ENCODE measurements at places on chromosomes 12 and 14.

- no peak for DNase-seq
Measured at GRCh38 chr12:11706509-11707379, 57.3 kb downstream of the ETV6 start.

DNA sequence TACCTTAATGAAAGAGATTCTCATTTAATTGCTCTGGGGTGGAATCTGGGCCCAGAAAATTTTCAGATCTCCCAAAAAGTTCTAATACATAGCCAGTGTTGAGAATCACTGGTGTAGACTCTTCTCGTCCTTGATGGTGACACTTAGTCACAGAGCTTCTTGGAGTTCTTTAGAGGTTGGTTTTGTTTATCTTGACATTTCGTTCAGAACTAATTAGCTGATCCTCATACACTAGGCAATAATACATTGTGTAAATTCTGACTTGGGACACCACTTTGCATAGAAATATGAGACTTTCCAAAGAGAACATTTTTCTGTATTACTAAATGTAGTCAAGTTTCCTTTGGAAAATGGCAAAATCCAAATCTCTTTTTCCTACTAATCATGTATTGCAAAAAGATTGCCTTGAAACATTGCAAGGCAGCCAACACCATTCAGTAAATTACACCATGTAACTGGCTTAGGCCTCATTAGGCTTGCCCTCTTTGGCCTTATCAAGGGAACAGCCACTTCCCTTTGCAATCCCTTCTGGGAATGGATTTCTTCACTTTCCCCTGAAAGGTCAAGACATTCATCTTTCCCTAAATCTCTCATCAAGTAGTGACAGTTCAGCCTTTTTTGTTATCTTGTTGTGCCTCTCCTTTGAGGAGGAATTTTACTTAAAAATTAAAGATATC, 102.2 kb downstream of the PAH start:
- no peak for DNase-seq

GRCh38 chr14:55697414-55697861, 117.4 kb downstream of the KTN1 start:
- no peak for DNase-seq

DNA sequence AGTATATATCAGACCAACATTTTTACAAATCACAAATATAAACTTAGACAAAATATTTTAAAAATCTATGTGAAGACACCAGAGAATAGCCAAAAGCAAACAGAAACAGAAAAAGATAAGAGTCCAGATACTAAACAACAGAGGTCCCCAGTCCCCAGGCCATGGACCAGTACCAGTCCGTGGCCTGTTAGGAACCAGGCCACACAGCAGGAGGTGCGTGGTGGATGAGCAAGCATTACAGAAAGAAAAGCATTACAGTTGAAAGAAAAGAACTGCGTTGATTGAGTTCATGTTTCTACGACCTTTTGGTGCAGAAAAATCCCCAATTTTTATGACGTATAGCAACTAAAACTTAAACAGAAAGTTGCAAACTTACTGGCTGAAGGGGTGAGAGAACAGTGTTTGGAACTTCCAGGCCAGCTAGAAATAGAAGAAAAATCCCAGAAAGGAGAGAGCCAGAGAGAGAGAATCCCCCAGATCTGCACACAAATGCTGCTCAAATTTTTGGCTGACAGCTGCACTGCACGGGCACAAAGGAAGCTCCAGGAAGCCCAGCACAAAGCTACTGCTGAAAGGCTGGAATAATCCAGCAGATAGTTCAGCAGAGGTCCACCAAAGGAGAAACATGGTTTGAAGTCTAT, 159.6 kb upstream of the C14orf180 start:
- DNase-seq, result no peak

DNA sequence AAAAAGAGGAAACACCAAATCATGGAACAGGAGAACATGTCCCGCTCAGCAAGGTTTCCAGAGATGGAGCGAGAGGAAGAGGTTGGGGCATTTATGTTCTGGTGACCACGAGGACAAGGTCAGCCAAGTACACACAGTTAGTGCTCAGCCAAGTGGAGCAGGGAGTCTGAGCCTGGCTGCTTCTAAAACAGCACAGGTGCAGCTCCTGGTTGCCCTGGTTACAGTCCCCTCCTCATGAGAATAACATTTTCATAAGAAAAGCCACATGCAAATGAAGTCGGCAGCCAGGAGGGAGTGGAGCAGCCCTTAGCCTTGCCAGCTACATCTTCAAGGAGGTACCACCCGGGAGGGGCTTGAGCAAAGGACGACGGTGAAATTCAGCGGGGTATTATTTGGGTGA, 81.8 kb downstream of the NOS1 start:
- DNase-seq, result no peak

GRCh38 chr14:105840266-105841021, 314.1 kb downstream of the TMEM121 start:
- DNase-seq, result no peak

- DNase-seq, result no peak
Measured at GRCh38 chr12:91094957-91095356, 16.3 kb downstream of the LUM start.

DNA sequence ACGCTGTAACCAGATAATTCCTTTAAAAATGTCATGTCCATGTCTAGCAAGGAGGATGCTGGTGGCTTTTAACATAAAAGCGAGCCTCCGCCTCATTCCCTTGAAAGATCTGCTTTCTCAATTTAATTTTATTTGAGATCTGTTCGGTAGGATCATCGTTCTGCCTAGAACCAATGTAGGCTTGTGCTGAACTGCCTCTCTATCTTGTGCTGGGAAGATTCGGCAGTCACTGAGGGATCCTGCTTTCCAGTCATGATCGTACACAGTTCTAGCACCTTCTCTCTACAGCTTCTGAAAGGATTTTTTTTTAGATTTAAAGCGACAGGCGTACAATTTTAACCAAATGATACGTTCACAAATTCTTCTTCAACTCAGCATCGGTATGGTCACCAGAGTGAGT, 54.3 kb downstream of the PEBP1 start:
- DNase-seq, result no peak

- DNase-seq, result peak; percentile 26
Measured at GRCh38 chr12:50187084-50187900, 20.1 kb upstream of the CERS5 start.

DNA sequence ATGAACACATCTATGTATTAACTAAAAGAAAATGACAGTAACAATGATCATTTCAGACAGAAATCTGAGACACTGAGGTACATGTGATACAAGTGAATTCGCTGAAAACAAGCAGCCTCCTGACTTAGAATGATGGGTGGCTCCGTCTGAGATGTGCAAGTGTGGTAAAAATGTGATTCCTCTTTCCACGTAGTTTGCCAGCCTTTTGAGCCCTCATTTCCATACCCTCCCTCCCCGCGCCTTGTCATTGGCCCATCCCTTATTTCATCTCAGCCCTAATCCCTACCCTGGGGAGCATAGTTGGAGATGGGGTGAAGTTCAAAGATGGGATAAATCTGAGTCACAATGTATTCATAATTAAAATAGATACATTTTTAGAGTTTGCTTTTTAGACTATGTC, 107.8 kb downstream of the BMP4 start:
- no peak for DNase-seq

DNA sequence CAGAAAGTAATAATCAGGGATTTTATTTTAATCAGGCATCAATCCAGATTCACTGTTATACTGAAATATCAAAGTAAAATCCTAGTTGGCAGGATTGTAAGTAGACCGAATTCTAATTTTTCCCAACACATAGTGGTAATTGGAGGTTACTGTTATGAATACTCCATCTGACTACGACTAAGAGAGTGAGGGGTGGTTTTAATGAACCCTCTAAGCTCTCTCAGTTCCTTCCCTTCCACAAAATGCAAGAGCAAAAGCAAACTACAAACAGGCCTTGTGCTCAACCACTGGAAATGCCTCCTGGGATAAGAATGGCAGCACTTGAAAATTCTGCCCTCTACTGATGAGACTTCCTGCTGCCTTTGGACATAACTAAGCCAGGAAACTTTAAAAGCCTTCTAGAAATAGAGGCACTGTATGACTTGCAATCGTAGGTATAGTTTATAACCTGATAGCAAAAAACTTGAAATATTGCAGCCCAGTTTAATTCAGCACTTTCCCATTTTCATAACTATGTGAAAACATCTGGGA, 184.8 kb downstream of the SLC16A7 start:
- peak; percentile 13 for DNase-seq

- no peak for DNase-seq
Measured at GRCh38 chr12:83313322-83313721, 626.6 kb downstream of the TMTC2 start.

- no peak for DNase-seq
Measured at GRCh38 chr14:60915781-60916180, 65.1 kb downstream of the TRMT5 start.

- no peak for DNase-seq
Measured at GRCh38 chr12:45503899-45504298, 225.6 kb upstream of the ARID2 start.

DNA sequence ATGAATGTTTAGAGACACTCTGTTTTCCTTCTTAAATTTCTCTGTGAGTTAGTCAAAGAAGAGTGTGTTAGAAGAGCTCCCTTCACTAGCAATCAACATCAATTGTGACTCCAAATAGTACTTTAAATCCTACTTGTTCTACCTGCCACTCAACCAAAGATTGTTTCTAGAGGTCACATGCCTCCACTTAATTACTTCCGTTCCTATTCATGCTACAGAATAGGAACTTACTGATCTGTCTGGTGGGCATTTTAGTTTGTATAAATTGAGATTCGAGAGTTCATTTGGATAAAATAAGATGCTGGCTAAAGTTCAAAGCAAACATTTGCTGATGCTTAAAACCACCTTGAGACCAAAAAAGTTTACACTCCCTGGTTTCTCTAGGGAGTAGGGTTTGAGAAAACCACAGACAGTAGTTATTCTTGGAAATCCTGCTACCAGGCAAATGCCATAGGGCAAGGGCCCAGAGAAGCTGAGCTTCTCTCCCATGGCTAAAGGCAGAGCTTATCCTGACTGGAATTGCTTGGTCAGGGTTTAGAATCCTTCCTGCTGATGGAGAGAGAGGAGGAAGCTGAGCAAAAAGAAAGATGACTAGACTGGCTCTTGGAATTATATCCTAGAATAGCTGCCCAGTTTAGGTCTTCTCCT, 389.6 kb upstream of the ATP2B1 start:
- DNase-seq, result no peak

GRCh38 chr14:23405516-23406025, 2.5 kb downstream of the MYH6 start:
- DNase-seq, result no peak

DNA sequence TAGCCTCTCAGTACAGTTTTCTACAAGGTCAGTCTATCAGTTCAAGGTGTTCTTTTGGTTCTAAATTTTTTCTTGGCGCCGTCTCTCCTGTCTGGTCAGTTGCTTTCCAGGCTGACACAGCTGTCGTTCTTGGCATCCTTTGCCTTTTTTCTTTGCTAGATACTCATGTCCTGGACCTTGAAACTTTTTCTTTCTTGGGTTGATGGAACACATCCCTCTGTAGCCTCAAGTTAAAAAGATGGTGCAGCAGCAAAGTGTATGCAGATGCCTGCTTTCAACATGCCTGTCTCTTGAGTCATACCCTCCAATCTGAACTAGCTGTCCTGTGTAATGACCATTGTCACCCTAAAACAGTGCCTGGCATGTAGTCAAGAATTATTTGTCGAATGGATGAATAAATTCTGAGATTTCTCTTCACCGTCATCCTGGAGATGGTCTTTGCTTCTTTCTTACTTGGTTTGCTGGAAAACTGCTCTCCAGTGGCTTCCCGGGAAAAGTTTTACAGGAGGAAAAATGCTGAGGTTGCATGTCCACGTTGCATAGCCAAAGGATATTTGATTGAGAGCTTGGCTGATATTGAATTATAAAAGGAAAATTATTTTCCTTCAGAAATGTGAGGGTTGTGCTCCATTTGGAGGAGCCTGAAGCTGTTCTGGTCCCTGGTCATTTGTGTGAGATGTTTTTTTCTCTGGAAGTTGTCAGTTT, 4.6 kb downstream of the NYNRIN start:
- no peak for DNase-seq

DNA sequence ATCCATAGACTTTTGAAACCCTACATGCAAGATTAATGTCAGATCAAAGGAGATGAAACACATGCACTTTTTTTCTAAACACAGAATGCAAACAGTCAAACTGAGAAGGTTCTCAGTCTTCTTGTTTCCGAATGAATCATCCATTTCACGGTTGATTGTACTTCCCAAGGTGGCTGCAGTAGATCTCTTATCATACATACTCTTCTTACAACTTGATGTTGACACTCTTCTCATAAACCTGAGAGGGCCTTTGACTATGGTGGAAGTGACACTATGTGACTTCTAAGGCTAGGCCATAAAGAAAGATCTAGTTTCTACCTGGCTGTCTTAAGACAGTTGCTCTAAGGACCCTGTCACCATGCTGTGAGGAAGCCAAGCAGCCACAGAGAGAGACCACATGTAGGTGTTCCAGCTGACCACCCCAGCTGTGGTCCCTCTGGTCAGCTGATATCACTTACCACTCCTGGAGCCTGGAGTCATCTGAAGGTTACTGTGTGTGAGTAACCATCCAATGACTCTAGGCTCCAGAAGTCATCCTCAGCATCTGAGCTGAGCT, 67.2 kb upstream of the HMGA2 start:
- no peak for DNase-seq

DNA sequence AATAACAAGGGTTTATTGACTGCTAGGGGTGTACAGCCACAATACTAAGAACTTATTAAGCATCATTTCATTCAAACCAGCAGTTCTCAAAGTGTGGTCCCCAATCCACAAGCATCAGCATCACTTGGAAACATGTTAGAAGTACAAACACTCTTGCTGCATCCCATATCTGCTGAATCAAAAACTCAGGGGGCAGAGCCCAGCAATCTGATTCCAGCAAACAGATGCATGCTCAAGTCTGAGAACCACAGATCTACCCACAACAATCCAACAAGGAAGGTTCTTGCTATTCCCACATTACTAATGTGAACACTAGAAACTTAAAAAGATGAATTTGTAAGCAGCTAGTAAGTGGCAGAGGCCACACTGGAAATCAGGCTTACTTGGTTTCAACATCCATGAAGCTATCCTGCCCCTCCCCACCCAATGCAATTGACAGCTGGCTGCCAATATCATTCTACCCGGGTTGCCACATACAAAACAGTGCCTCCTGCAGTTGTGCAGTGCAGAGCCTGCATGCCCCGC, 6.2 kb downstream of the KRT77 start:
- DNase-seq, result no peak

DNA sequence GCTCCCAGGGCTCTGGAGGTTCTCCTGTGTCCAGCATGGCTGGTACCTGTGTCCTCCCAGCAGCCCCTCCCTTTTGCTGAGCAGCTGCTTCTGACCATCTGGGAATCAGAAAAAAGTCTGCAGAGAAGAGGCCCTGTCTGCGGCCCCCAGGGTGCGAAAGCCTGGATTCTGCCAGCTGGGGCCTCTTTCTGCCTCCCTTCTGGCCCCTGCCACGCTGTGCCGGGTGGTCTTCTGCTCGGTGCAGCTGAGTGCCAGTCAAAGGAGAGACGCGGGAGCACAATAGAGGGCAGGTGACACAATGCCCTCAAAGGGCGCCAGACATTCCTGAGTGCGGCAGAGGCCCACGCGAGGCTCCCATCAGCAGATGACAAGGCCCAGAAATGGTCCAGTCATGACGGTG, 12.6 kb downstream of the BTBD6 start:
- DNase-seq, result no peak

- peak; percentile 76 for DNase-seq
Measured at GRCh38 chr12:108803428-108804105, 53.8 kb downstream of the SSH1 start.

- DNase-seq, result no peak
Measured at GRCh38 chr12:12630850-12631249, 19.2 kb downstream of the CREBL2 start.

GRCh38 chr12:106152334-106152733, 13.6 kb upstream of the NUAK1 start:
- DNase-seq, result no peak
